ENCODE measurements at places on chromosomes 5 and 9. TPM values are rescaled to one million over a fixed set of nuclear protein-coding genes. Genes with fewer than 3 reads are reported as not detected.

GRCh38 chr9:133855802-133856521 lies 117.8 kb upstream of the SARDH start:
- DNase-seq = peak; percentile 61

DNA sequence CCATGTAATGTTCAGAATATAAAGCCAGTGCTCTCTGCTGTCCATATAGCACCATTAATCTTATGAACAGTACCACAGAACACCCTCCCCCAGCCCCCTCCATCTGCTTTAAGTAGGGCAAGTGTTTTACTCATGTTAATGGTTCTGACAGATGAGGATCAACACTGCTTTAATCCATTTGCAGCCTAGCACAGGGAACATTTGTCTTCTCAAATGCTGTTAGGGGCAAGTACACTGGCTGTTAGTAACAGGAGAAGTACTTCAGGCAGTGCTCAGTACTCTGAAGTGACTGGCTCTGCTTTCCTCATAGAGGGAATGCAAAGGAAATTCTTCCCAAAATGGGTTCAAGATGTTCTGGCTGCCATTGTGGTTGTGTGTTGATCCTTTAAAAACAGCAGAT lies 202.6 kb downstream of the DCP2 start:
- no peak for DNase-seq

- no peak for DNase-seq
These were observed 205.6 kb downstream of the C9orf50 start for GRCh38 chr9:129414993-129415941.

- DNase-seq = peak; percentile 3
These were observed 22.0 kb upstream of the RXRA start for GRCh38 chr9:134304261-134304660.

DNA sequence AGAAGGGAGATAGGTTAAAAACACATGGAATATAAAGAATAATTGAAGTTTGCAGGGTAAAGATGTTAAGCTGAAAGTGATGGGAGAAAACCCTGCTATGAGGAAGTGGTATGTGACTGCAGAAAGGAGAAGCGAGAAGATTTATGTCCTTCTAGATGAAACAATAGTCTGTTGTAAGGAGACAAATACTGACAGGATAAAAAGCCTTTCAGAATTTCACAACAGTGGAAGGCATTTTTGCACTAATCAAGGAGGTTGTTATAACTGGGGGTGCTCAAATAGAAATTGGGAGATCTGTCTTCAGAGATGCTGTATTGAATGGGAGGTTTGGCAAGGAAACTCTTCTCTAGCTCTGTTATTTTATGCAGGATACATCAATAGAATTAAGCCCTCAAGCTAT lies 69.6 kb downstream of the NMUR2 start:
- DNase-seq = no peak

DNA sequence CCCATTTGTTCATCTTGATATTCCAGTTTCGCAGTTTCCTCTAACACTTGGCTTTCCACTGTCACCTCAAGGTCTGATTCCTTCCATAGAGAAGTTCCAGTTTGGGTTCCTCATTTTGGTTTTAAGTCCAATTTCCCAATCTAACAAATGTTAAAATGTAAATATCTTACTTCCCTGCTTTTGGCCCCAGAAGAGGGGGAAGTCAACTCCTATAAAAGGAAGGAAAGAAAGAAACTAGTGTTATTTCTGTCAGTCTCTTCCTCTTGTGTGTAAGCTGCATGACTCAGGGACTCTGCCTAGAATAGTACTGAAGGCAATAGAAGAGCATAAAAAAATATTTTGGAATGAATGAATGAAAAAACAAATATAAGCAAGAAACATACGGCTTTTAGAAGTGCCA lies 127.5 kb upstream of the CCNG1 start:
- no peak for DNase-seq

DNA sequence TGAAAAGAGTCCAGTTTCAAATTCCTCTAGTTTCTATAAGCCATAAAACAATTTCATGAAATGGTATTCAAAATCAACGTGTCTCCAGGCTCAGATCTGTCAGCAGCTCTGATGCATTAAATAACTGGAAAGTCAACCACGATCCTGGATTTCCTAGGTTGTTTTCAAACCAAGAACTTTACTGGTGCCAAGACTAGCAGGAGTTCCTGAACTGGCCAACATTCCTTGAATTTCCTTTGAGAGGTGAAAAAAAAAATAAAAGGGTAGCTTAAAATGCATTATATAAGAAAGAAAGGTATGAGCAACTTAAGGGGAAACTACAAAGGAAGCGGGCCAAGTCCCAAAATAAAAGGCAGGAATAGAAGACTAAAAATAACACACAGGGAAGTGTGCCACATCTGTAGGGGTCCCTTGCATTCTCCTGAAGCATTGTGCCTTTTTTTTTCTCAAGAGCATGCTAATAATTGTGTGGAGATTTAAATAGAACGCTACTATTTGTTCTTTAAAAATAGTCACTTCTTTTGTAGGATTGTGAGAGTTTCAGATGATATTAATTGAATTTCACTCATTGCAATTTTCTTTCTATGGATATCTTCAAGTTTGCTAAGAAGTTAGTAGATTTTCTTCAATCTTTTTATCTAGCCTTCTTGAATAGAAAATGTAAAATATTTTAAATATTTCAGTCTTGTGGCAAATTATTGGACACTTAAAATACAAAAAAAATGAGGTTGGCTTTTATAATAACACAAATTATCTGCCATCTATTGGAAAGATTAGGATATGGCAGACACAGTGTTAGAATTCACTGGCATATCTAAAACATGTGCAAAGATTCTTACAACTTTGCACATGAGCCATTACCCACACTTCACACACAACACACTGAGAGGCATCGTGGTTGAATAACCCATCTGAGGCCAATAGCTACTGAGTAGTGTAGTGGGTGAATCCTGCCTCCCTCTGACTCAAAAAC lies 15.3 kb downstream of the ESM1 start:
- DNase-seq = no peak

The FOXD4L3 gene
- total RNA-seq = 0.13 TPM

- DNase-seq = no peak
These were observed 490.5 kb upstream of the ZNF608 start for GRCh38 chr5:125236981-125237380.

The UGT3A1 gene
- not detected for total RNA-seq

The CARD6 gene
- 10.8 TPM for total RNA-seq

- no peak for DNase-seq
These were observed 27.6 kb downstream of the PTGS1 start for GRCh38 chr9:122398371-122398924.

The RFX3 gene
- 4.2 TPM for total RNA-seq

The GLDC gene
- 0.21 TPM for total RNA-seq

The SLC4A9 gene
- total RNA-seq = 0.09 TPM

GRCh38 chr9:106913276-106913675 lies 50.3 kb downstream of the ZNF462 start:
- no peak for DNase-seq

The TXNDC8 gene
- not detected for total RNA-seq

GRCh38 chr9:91790917-91791316 lies 159.1 kb downstream of the ROR2 start:
- no peak for DNase-seq

The HACD4 gene
- total RNA-seq = 2.1 TPM

The CYSRT1 gene
- total RNA-seq = 0.62 TPM

The CA9 gene
- total RNA-seq = 2.8 TPM

The SURF2 gene
- total RNA-seq = 10.6 TPM

The LRRTM2 gene
- total RNA-seq = not detected

- peak; percentile 75 for DNase-seq
These were observed 106.0 kb downstream of the FRMD3 start for GRCh38 chr9:83432104-83432627.

- no peak for DNase-seq
These were observed 787.1 kb upstream of the CTNND2 start for GRCh38 chr5:12691330-12691729.

DNA sequence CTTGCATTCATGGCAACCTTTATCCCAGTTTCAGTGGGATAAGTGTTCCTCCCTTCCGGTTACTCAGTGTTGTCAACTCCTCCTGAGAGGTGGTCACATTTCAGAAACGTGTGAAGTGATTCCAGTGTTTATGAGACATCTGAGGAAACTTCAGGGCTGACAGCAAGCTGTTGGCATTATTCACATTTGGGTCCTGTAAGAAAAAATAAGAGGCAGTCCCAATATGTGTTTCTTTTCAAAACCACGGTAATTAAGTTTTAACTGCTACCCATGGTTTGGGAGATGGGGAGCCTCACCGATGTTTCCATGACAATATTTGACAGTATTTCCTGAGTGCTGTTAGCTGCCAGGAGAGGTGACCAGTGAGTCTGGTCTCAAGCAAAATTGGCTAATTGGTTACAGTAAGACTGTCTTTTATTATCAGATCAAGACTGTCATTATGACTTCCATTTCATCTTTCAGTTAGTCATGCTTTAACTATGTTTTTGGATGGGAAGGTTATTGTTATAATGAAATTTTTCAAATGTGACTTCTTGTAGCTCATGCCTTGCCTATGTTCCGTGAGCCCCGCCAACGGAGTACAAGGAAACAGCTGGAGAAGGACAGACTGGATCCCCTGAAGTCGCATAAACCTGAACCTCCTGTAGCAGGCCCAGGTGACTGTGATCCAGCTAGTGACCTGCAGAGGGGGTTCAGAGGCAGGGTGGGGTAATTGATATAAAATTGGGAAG lies 115.3 kb downstream of the GDNF start:
- DNase-seq = no peak

DNA sequence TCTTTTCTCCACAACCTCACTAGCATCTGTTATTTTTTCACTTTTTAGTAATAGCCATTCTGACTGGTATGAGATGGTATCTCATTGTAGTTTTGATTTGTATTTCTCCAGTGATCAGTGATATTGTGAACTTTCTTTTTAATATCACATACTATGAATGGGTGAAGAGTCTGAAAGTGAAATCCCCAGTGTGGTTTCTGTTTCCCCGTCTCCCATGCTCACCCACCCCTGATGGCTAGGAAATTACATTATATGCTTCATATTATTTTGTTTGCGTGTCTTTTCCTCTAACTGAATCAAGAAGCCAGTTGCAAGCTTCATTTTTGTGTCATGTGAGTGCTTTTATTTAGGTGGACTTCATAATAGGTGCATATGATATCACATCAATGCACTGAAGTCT lies 171.1 kb downstream of the ARHGAP26 start:
- DNase-seq = no peak

GRCh38 chr5:54629115-54629514 lies 111.6 kb downstream of the SNX18 start:
- no peak for DNase-seq

- DNase-seq = no peak
These were observed 2.9 kb downstream of the TTC23L start for GRCh38 chr5:34841816-34842215.

The CDC37L1 gene
- total RNA-seq = 32.5 TPM

GRCh38 chr5:6638236-6638635 lies 5.0 kb downstream of the SRD5A1 start:
- no peak for DNase-seq

The NKD2 gene
- total RNA-seq = 4.4 TPM

GRCh38 chr9:37032713-37033112 lies 1.4 kb downstream of the PAX5 start:
- DNase-seq = no peak

DNA sequence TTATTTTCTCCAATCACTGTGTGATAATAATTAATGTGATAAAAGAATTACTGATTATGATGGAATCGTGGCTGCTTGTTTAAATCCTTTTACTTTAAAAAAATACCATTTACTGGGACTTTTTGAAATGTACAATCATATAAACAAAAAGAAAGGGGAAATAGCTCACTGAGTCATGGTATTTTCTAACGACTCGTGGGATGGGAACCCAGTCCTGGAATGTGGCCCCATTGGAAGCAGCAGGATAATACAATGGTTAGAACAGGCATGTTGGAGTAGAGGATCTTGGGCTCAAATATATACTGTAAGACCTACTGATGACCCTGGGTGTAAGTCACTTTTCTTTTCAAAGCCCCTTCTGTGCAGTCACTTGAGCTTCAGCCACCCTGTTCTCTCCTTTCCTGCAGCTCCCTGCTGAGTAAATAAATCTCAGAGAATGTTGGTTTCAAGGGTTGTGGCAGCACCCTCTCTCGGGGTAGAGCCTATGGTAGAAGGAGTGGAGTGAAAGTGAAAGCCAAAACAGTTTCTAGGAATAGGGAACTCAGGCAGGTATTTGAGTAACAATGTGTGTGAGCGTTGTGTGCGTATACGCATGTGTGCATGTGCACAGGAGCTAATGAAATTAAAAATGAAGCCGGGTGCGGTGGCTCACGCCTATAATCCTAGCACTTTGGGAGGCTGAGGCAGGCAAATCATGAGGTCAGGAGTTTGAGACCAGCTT lies 40.8 kb upstream of the LARP1 start:
- no peak for DNase-seq

The TAS2R1 gene
- not detected for total RNA-seq

DNA sequence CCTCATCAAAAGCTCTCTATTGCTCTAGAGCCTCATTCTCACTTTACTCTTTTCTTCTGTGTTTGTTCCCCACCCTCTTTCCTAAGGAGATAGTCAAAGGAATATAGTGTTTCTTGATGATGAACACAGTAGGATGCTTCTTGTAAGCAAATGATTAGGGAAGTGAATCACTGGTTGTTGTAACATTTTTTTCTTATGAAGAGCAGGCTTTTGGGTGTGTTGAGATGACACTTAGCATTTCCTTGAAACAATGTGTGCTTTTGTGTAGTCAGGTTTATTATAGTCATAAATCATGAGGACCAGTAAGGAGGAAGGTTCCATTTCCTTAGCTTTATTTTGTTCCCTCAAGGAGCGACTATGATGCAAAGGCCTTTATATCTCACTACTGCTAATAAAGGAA lies 1991.3 kb upstream of the C9orf72 start:
- DNase-seq = no peak

DNA sequence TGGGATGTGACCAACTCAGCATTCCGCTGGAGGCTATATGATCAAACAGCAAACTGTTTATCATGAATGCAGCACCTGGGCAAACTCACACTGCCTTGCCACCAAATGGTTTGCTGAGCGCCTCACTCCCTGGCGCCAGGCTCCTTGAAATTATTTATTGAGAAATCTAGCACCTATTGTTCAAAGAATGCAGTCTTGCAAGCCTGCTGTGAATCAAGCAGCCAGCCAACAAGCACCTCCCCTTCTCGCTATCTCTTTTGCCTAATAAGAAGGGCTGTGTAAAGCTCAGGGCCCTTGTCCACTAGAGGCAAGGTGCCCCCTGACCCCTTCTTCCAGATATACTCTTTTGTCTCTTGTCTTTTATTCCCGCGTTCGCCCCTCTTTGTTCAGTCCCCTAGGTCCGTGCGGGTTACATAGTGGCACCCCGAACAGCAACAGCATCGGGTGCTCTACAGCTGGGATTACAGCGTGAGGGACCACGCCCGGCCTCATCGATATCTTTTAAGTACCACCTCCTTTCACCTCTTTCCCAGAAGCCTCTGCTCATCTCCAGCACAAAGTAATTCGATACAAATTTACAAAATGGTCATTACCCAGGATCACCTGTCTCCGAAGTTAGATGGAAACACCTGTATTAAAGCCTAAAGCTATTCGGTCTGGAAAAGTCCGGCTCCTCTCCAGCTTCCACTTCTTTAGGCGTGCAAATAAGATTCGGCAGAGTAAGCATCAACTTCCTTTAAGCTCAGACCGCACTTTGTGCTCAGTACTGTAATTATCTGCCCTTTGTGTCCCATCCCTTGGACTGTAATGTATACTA lies 896 bp downstream of the RIGI start:
- no peak for DNase-seq

GRCh38 chr5:148176480-148176879 lies 8.1 kb downstream of the SPINK14 start:
- no peak for DNase-seq

All from left cardiac atrium (tissue), 4 donors.